ENCODE measurements at places on chromosomes 4 and X.

GRCh38 chrX:20373063-20373462 lies 106.4 kb upstream of the RPS6KA3 start:
- no peak for DNase-seq

DNA sequence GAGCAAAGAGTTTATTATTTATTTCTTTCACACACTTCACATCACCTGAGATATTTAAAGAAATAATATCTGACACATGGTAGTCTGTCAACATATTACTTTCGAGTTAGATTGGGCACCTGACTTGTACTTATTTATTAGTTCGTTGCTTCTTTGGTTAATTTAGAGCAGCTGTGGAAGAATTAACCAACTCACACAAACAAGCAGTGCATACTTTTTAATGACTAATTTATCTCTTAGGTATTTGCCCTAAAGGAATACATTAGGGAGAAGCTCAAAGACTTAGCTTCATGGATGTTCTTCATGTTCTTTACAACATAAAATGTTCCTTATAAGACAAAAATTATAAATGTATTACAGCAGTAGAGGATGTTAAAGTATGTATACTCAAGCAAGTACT lies 242.9 kb downstream of the ARHGAP24 start:
- no peak for DNase-seq

- no peak for DNase-seq
Measured at GRCh38 chr4:173128199-173128890, 40.3 kb upstream of the GALNT7 start.

GRCh38 chr4:61162116-61162515 lies 38.0 kb upstream of the ADGRL3 start:
- no peak for DNase-seq

DNA sequence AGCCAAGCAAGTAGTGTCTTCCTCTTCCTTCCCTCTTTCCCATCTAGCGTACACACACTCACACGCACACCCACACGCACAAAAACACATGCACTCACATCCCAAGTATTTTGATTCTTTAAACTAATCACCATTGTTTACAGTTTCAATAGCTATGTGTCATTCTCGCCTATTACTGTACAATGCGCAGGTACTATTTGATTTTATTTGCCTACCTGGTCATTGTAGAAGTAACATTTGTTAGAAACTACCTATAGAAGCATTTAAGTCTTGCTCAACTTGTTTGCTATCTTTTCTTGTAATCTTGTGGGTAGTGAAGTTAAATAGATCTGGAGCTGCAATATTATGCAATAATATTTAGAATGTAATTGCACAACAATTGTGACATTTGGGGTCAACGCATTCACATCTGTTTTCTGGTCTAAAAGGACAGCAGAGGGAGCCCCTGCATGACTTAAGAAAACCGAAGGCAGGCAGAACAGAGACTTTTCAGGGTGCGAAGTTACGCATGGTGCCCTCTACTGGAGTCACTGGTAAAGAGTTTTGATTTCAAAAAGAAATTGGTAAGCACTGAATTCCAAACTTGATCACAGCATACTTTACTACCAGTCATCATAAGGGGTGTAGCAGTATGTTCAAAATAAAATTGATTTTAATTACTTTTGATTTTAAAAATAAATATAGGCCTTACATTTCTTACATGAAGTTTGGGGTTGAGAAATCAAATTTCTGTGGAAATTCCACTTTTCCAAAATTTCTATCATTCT lies 503.3 kb upstream of the FAM241A start:
- DNase-seq: peak; percentile 78
